Hepatocyte (in vitro differentiated cells): ENCODE measurements at places on chromosomes 13 and 19. TPM values are rescaled to one million over a fixed set of nuclear protein-coding genes. Genes with fewer than 3 reads are reported as not detected.

DNA sequence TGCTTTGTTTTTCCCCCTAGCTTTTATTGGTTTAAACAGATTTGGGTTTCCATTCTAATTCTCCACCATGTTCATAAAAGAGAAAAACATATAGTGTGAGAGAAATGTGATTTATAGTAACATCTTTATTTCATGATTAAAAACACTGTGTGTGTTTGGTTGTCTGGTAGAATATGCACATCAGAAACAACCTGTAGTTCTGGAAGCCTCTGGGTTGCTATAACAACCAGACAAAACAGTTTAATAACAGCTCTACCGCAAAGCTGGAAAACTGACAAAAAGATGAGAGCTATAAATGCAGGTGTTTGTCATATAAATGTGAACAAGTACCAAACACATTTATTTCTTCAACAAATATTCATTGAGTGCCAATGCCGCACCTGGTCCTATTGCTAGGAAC lies 9.8 kb downstream of the KBTBD6 start:
- H3K36me3 ChIP-seq = no peaks in the 10 kb centered on the region
- H3K27me3 ChIP-seq = no peaks in the 10 kb centered on the region
- DNase-seq = no peak
- H3K27ac ChIP-seq = no peak overlapping the region
- H3K4me3 ChIP-seq = no peak overlapping the region

DNA sequence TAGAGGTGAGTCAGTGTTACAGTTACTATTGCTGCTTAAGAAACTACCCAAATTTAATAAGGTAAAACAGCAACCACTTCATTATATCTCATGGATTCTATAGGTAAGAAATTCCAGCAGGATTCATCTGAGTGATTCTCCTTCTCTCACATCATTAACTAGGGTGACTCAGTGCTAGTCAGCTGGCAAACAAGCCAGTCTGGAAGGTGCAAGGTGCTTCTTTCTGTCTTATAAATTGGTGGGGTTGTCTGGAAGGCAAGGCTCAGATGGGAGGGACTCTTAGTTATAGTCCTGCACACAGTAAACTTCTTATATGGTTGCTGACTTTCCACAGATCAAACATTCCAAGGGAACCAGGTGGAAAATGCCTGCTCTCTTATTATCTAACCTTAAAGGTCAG lies 484.5 kb downstream of the GPC5 start:
- H3K27me3 ChIP-seq = no peaks in the 10 kb centered on the region
- no peak overlapping the region for H3K4me3 ChIP-seq
- DNase-seq = peak; percentile 18
- no peaks in the 10 kb centered on the region for H3K36me3 ChIP-seq
- no peaks in the 10 kb centered on the region for H3K4me1 ChIP-seq

Gene RAB3A
- polyA plus RNA-seq = 2.6 and 3.0 TPM in 2 replicates

DNA sequence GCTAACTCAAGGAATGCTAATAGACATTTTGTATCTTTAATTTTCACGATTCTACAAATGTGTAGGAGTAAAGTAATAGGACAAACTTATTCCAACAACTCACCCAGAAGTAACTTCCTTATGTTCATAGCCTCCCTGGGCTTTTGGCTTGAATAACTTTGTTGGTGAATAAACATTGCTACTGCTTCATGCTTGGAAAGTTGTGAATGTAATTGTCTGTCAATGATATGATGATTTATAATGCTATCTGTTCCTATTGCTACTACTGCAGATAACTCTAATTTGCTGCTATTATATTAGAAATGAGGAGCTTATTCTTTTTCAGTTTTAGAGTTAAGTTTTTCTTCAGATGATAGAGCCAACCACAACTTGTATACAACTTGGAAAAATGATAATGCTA lies 307.7 kb downstream of the PCDH9 start:
- no peak for DNase-seq
- no peak overlapping the region for H3K27ac ChIP-seq
- no peaks in the 10 kb centered on the region for H3K36me3 ChIP-seq
- no peak overlapping the region for H3K4me3 ChIP-seq
